ENCODE measurements at places on chromosomes 7 and 10.

DNA sequence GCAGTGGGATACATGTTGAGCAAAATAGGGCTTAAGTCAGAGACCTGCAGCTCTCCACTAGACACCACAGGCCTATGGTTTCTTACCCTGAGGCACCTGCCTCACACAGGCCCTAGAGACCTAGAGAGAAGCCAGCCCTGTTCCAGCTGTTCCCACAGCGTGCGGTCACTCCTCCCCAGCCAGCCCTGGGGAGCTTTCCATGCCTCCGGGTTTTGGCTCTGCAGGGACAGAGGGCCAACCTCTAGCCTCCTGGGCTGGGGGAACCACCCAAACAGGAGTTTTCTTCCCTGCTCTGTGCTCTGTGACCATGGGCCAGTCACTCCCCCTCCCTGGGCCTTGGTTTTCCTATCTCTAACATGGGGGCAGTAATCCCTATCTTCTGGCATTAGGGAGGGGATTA is 33.0 kb downstream of the SH2B2 start:
- peaks cover 15% of the 10 kb centered on the region for H3K27me3 ChIP-seq
- DNase-seq, result no peak
- no peak overlapping the region for H3K27ac ChIP-seq
- H3K4me1 ChIP-seq, result no peaks in the 10 kb centered on the region
- no peak overlapping the region for H3K4me3 ChIP-seq
- H3K36me3 ChIP-seq, result peaks cover 7% of the 10 kb centered on the region

- H3K27me3 ChIP-seq, result no peaks in the 10 kb centered on the region
- H3K4me1 ChIP-seq, result peaks cover 22% of the 10 kb centered on the region
- H3K27ac ChIP-seq, result no peak overlapping the region
Measured at GRCh38 chr10:112763916-112764520, 186.0 kb upstream of the TCF7L2 start.

GRCh38 chr7:73454424-73454823 is 20.8 kb downstream of the FZD9 start:
- no peak overlapping the region for H3K4me3 ChIP-seq
- no peak for DNase-seq
- no peaks in the 10 kb centered on the region for H3K27me3 ChIP-seq
- H3K36me3 ChIP-seq, result peaks cover 36% of the 10 kb centered on the region
- H3K4me1 ChIP-seq, result no peaks in the 10 kb centered on the region

DNA sequence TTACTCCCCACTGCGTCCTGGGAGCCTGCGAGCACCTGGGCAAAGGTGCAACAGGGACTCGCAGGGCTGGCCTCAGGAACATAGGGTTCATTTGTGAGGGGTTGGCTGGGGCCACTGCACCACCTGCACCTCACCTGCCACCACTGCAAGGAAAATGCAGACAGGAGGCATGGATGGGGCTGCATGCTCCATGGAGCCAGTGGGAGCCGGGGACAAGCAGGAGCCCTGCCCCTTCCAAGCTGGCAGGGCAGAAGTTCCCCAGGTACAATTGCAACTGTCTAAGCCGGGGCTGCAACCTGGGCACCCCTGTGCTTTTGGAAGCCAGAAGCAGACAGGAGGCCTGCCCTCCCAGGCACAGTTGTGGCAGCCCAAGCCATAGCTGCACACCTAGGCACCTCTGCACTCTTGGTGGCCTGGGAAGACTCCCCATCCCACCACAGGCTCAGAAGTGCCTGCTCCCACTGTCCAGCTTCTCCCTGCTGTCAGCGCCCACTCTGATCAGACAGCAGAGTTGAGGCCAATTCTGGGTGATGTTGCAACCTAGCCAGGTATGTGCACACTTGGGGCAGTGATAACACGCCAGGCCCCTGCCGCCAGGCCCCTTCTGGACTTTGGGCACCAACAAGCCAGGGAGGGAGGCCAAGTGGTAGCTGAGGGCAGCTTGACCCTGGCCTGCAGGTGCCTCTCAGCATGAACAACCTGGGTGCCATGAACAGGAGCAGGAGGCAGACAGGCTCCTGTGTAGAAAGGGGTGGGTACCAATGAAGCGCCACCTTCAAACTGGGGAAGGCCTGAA is 58.2 kb downstream of the TMEM106B start:
- DNase-seq, result no peak
- no peak overlapping the region for H3K27ac ChIP-seq
- H3K4me1 ChIP-seq, result no peaks in the 10 kb centered on the region
- H3K36me3 ChIP-seq, result no peaks in the 10 kb centered on the region

Measured in progenitor cell of endocrine pancreas (in vitro differentiated cells).